ENCODE measurements at places on chromosomes 7 and 10.

GRCh38 chr7:112370436-112370835 lies 79.8 kb upstream of the IFRD1 start:
- no peak for DNase-seq

DNA sequence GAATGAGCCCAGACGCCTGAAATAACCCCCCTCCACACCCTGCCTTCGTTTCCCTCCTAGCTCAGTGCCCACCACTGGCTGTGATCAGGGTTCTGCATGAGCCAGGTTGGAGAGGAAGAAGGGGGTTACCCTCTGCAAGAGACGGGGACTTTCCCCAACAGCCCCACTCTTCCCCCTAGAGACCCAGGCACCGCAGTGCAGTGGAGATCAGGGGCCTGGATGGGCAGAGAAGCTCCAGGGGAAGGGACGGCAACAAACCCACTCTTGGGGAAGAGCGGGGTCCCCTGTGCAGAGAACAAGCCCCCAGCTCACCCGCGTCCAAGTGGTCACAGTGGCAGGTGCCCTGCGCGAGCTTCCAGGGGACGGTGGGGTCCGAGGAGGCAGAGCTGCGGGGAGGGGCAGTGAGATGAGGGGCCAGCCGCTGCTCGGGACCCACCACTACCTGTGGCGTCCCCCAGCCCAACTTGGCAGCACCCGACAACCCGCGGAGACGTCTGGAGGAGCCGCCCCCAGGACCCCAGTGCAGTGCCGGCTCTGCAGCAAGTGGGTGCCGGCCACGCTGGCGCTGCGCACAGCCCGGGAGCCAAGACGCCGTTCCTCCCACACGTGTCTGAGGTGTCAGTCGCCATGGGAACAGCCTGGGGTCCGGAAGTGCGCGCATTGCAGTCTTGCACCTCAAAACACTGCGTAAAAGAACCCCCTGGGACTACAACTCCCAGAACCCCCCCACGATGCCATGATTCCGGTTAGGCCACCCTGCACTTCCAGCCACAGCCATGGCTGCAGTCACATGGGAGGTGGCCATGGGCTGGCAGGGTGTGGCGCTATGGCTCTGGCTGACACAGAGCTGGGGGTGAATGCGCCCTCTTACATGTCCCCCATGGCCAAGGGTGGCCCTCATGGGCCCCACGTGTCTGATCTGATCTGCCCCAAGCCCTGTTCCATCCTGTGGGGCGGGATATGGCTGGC lies 45.8 kb upstream of the WIPI2 start:
- no peak for DNase-seq

- DNase-seq = peak; percentile 75
These were observed at the start of gene SHOC2 for GRCh38 chr10:110919349-110919931. Gene SHOC2, plus strand, starts transcription at chr10:110919604. Its CDS starts 44,755 bp downstream, at chr10:110964359.

DNA sequence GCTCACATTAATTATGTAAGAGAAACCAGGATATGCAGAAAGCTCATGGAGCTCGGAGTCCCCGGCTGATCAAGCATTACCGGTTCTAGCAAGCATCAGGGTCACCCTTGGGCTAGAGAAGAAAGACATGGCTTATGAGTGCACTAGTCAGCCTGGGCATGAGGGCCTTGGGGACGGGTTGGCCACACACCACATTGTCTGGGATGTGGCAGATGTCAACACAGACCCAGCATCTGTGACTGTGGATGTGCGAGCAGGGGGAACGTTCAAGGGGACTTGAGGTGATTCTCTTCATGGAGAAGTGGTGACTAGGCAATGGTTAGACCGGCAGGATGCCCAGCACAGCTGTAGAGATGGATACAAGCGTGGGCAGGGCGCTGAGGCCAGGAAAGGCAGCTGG lies 13.7 kb downstream of the ZMIZ2 start:
- no peak for DNase-seq

GRCh38 chr7:135919071-135919841 lies 57.9 kb downstream of the MTPN start:
- no peak for DNase-seq
